ENCODE measurements at places on chromosomes 5 and 9.

GRCh38 chr5:99033014-99033900 lies 104.5 kb upstream of the CHD1 start:
- no peak for DNase-seq

DNA sequence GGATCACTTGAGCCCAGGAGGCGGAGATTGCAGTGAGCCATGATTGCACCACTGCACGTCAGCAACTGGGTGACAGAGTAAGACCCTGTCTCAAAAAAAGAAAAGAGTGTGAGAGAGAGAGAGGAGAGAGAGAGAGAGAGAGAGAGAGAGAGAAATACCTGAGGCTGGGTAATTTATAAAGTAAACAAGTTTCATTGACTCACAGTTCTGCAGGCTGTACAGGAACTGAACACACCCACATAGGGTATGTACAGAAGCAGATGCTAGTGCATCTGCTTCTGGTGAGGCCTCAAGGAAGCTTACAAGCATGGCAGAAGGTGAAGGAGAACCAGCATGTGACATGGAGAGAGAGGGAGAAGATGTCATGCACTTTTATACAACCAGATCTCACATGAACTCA lies 46.4 kb upstream of the CHD1 start:
- no peak for DNase-seq

DNA sequence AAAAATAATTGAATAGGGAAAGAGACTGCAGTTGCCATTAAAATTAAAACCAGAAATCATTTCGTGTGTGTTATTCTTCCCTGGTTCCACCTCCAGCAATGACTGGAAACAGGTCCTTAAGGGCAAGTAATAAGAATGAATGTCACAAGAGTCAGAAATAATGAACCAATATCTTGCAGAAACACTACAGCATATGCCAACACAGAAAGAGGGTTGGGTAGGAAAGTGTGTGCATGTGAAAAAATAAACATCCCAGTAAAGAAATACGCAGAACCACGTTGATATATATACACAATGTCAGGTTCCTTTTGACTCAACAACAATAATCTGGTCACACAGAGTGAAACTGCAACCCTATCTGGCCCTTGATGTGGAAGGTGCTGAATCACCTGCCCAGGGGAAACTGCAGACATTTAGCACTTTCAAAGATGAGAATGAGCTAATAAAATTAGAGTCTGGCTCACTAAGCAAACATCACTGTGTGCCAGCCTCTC lies 15.0 kb downstream of the HMHB1 start:
- DNase-seq, result no peak

- DNase-seq, result no peak
These were observed 472.1 kb upstream of the TNC start for GRCh38 chr9:115590011-115590410.

- DNase-seq, result no peak
These were observed 43.8 kb upstream of the NKD2 start for GRCh38 chr5:964821-965220.

All from K562 (cell line).